ENCODE measurements at places on chromosomes 3 and 15.

GRCh38 chr15:67542420-67543347 is at the start of gene MAP2K5:
TSS of gene MAP2K5 (plus strand) at chr15:67542703. CDS start at chr15:67543336, 633 bp downstream.
- peak; percentile 80 for DNase-seq

- no peak for DNase-seq
These were observed 5.7 kb upstream of the CNTN6 start for GRCh38 chr3:1087066-1087560.

DNA sequence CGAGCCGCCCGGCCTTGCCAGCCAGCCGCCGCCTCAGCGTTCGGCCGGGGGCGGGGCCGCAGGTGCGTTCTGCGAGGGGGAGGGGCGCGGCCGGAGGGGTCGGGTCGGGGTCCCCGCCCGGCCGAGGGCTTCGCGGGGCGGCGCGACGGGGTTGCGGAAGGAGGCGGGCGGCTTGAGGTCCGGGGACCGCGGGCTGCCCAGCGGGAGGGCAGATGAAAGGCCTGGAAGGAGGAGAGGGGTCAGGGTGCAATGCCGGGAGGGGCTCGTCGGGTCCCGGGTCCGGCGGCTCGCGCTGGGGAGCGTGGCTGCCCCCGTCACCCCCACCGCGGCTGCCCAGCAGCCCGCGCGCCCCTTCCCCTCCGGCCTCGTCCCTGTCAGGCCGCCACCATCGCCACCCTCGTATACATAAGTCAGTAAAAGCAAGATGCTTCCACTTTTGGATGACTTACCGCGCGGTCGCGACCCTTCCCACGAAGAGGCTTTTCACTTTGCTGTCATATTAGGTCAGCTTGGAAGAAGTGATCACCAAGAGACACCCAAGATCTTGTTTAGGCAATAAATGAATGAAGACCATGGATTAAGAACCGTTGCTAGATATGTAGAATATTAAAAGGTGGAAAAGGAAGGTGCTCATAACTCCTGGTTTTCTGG is 620 bp upstream of the ANP32A start:
- DNase-seq = no peak

GRCh38 chr3:145820170-145820569 is 340.8 kb downstream of the PLOD2 start:
- DNase-seq = no peak

GRCh38 chr3:116473602-116474001 is 28.3 kb upstream of the LSAMP start:
- DNase-seq = no peak

GRCh38 chr3:124529826-124530571 is 200.3 kb upstream of the UMPS start:
- peak; percentile 25 for DNase-seq

Measured in hippocampal formation (tissue), 2 donors.